Pons (tissue), 1 donor: ENCODE measurements at places on chromosomes 13 and 19.

DNA sequence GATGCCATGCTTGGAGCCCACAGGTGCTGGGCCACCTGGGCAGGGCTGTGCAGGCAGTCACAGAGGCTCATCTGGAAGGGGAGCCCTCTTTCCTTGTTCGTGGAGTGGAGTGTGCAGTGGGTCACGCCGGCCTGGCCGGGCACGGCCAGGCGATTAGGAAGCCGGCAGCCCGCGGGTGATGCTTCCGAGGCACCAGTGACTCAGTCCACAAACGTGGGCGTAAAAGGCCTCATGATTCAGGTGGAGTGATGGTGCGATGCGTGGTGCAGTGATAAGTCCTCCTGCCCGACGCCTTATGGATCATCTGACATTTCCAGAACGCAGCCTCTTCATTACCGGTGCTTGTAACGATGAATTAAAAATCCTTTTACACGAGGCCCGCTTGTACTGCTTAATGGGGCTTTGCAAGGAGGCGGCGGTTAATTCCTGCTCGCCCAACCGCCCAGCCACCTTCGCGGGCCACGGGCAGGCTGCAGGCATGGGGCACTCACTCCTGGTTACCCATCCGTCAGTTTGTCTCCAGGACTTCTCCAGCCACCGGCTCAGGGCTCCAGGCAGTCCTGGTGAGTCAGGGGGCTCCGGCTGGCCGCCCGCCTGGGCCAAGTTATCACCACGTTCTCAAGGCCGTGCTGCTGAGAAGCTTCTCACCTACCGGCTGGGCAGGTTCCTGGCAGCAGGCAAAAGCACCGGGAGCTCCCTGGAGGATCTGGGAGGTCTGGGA, 172.4 kb downstream of the KDM4B start:
- DNase-seq: no peak

DNA sequence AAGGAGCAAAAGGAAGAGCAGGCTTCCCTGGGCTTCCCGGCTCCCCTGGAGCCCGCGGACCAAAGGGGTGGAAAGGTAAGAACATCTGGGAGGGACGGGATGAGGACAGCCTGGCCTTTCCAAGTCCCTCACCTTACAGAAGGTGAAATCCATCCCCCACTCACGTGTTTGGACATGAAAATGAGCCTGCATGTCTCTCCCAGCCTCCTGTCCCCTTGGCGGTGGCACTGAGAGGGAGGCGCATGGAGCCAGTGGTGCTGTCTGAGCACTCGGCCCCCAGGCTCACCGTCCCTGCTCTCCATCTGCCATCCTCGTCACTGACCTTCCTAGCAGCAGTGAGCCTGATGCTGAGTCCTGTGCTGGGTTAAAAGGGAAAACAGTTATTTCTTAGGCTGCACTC, 104.2 kb downstream of the RAB20 start:
- no peak for DNase-seq

DNA sequence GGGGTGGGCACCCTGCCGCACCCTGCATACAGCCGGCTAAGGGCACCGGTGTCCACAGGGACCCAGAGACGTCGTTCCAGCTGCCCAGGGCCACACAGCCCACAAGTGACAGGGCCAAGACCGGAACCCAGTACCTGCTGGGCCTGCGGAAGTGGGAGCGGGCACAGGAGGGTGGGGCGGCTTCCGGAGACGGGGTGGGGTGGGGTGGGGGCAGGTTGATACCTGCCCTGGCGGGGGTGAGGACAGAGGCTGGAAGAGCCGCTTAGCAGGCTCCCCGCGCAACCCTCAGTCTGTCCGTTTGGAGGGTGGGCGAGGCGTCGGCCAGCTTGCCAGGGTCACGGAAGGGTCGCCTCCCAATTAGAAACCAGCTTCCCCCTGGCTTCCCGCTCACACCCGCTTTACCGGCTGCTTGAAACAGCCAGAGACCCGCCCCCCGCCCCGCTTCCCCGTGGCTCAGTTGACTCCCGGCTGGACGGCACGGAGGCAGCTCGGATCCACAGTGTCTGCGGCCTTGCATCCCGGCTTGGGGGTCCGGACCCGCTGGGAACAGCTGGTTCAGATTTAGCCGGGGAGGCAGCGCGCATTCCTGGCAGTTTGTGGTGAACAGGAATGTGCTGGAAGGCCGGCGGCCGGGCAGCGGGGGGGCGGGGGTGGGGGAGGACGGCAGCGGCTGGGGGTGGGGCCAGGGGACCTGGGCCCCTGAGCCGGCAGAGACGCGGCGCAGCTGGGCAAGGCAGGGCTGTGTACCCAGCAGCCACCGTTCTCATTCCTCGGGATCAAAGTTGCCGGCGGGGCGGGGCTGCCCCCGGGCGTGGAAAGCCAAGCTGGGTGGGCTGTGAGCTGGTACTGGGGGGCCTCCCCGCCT, 1.9 kb downstream of the CNN2 start:
- no peak for DNase-seq

- DNase-seq: no peak
Measured at GRCh38 chr13:102012299-102013293, 389.3 kb downstream of the FGF14 start.

GRCh38 chr19:51148580-51148979, 6.5 kb downstream of the SIGLEC7 start:
- peak; percentile 24 for DNase-seq

DNA sequence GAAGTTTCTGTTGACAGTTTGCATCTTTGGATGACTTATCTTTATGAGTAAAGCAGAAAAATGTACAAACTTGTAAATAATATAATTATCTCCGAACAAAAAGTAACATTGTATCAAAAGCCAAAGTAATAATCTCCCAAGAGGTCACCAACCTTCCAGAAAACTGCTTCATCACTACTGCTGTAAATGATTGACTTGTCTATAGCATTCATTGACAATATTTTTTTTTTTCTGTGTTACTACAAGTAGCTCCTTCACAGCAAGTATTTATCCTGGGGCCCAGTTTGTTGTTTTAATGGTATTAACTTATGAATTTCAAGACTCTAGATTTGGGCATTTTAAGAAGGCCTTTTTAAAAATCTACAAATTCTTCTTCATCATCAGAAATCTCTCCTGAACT, 242.4 kb downstream of the KLF12 start:
- no peak for DNase-seq

DNA sequence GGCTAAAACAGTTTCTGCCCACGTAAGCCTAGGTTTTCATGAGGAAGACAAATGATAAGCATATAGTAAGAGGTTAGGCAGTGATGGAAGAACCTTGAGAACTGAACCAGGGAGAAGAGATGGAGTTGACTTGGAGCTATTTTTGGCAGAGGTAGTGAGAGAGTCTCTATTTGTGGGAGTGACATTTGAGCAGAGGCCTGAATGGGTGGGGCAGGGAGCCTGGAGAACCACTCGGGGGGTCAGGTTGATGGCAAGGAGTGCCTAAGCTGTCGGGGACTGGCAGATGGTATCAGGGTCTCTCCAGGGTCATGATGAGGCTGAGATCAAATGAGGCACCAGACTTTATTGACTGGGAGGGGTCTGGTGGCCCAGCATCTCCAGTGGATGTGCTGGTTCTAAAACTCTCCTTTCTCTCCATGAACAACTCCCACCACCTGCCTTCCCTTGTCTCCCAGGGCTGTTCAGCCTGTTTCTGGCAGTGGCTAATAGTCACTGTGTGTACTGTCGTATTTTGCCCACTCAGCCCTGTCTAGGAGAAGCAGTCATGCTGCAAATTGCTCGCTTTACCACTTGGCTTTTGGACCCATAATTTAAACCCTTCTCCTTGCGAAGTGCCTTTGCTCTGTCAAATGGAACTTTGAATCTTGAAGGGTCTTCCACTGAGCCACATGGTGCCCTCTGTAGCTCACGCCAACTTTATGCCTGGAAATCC, 3.6 kb downstream of the MAU2 start:
- DNase-seq: no peak

GRCh38 chr19:15443325-15443724, 6.4 kb downstream of the WIZ start:
- no peak for DNase-seq
